Stimulated activated CD4-positive, alpha-beta T cell treated with anti-CD3 and anti-CD28 coated beads, Interleukin-1b, Interleukin-23, amount 100 ng/mL, for 48 hours (primary cell): ENCODE measurements at places on chromosomes 6 and 20.

- peak; percentile 19 for DNase-seq
These were observed 868 bp downstream of the NCOA3 start for GRCh38 chr20:47502271-47503239.

DNA sequence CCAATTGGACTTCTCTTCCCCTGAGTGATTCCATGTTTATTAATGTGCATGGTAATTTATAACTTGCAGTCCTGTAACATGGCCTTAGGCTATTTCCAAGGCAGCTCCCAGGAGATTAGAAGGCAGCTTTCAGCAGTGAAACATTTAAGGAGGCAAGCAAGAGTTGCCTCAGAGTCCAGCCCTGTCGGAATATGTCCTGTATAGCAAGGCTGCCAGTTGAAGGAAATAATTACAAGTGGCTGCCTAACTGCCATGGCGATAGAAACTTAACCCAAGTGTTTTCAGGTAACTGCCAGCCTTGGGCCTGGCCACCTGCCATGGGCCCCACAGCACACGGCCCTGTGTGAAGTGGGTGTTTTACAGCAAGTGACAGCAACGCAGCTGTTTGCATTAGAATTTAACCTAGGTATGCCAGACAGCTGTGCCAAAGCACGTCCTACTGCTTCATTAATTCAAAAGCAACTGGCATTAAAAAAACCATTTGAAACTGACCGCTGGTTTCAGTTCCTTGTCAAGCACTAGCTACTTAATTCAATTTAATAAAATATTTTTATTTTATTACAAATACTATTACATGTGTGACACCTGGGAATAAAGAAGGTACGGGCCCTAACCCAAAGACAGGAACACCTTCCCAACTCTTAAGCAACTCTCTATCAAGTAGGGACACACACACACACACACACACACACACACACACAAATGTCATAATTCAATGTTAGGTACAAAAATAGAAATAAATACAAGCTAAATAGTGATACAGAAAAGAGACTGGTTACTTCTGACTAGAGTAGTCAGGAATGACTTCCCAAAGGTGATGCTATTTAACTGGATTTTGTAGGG, 151.8 kb upstream of the HEY2 start:
- no peak for DNase-seq

- no peak for DNase-seq
These were observed 87.4 kb upstream of the RALGAPA2 start for GRCh38 chr20:20799716-20800312.

DNA sequence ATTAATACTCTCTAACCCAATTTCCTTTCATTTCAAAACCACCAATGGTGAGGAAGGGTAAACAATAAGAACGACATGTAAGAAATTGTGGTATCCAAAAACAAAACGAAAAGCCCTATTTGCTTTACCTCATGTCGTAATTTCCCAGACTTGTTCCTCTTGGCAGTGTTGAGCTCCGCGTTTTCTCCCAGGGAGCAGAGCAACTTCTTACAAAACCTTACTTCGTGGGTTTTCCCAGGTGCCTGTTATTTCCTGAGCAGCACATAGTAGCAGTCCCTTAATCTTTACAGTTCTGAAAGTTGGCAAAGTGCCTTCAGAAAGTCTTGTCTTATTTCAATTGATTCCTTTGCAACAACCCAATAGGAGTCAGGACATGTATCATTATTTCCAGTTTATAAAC, 207.9 kb upstream of the MARCKS start:
- no peak for DNase-seq

- no peak for DNase-seq
These were observed 396.6 kb upstream of the ID4 start for GRCh38 chr6:19440531-19440930.

GRCh38 chr20:19205981-19206396, 6.5 kb upstream of the SLC24A3 start:
- DNase-seq: peak; percentile 61

DNA sequence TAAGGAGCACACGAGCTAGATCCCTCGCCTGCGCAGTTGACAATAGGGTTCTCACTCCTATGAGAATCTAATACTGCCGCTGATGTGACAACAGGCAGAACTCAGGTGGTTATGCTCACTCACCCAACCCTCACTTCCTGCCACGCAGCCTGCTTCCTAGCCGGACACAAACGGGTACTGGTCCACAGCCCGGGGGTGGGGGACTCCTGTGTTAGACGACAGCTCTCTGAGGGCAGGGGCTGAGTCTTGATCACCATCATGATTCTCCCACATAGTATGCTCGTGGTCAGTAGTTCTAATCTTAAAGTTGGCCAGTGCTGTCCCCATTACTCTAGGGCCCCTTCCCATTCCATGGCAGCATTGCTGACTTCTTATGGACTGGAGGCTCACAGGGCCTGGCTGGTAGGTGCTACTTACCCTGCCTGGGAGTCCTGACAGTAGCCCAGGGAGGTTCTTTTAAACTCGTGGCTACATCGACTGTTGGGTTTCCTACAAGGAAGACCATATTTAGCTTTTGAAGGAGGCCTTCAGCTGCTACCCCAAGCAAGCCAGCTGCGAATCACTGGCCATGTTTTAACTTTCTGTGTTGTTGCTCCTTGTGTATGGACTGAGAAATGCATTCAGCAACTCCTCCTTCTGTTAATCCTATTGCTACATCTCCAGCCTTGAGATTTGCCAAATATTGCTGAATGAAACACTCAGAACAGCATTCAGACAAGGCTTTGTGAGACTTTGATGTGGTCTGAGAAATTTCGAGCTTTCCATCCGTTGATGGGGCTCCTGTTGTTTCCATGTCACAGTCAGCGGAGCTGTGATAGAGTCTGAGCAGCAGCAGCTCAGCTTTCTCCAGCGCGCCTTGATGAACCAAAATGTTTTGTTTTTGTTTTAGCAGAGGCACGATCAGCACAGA, 300.3 kb downstream of the NRN1 start:
- peak; percentile 24 for DNase-seq

DNA sequence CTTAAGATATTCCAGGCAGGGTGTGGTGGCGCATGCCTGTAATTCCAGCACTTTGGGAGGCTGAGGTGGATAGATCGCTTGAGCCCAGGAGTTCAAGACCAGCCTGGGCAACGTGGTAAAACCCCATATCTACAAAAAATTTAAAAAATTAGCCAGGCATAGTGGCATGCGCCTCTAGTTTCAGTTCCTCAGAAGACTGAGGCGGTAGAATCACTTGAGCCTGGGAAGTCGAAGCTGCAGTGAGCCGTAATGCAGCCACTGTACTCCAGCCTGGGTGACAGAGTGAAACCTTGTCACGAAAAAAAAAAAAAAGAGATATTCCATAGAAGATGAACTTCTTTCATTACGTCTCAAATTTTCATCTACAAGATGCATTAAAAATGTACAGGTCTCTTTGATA, 46.7 kb upstream of the ISM1 start:
- no peak for DNase-seq

DNA sequence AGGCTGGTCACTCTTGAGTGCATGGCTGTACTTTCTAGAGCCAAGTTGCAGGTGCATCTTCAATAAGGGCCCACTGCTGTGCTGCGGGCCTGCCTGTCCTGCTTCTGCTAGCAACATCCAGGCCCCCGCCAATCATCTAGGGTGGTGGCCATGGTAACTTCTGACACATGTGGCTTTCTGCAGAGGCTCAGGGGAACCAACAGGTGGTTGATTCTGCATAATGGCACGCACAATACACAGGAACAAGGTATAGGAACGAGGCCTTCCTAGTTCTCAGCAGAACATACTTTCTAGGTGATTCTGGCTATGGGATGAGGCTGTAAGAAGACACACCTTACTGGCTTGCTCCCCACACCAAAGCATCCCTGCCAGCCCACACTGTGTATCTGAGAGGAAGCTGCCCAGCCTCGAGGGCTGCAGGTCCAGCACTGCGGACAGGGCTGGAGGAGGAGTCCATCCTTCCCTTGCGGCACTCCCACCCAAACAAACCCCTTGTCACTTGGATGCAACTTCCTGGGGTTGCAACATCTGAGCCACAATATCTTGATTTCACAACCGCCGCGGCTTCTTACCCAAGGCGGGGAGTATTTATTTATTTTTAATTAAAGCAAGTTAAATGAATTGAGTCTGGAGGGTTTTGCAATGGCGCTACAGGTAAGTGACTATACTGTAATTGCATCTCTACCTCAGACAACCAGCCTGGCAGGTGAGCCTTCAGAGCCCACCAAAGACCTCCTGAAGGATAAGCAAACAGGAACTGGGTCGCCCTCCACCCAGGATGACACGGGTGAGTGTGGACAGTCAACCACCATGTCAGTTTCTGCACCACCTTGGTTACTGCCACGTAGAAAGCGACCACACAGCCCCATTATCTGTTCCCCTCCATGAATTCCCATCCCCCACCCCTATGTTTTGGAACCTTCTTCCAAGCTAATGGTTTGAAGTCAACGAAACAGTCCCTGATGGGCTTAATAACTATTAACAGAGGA, 49.6 kb downstream of the SULF2 start:
- no peak for DNase-seq

DNA sequence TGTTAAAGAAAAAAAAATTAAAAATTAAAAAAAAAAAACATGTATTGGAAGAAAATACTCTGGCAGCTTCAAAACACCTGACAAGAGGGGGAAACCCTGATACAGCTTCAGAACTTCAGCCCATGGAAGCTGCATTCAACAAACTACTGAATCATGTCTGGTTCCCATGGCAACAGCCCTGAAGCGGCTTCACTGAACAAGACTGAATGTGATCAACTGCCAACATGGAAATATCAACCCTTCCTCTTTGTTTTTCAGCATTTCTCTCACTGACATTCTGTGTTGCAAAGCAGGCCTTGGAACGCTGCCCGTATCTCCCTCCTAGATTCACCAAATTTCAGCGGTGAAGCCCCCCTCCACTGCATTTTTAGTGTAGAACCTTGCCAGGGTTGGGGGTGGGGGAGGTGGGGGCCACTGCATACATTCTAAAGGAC, 91.3 kb upstream of the SHLD1 start:
- peak; percentile 74 for DNase-seq

DNA sequence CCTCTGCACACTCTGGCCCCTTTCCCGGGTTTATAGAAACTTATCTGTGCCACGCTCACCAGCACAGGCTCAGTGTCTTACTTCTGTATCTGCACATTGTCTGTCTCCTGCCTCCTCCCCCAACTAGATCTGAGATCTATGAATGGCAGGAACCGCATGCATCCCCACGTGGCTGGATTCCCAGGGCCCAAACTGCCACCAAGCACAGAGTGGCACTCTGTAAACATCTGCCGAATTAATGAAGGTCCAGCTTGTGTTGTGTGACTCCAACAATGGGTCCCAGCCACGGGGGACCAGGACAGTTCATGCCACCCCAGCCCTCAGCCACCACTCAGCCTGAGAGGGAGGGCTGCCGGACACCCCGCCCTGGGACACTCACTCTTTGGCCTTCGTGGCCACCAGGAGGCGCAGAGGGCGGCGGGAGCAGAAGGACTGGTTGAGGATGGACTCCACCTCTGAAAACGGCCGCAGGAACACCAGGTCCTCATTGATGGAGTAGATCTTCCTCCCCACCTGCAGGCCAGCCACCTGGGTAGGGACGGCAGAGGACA, 171.1 kb downstream of the PREX1 start:
- DNase-seq: no peak

DNA sequence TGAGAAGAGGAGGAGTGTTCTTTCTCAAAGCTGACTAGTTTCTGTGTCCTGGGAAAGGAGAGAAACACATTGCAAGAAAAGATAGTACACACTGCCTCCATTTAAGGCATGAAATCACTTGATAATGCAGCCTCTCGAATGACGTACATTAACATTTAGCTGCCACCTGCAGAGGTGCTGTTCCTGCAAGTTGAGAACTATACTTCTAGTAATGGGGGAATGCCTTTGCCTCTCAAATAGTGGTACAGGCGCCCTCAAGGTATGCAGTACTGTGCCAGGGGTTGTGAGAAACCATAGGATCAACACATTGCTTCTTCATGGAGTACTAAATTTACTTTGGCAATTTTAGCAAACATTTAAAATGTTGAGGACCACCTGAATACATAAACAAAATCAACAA, 20.1 kb downstream of the IMPG1 start:
- no peak for DNase-seq

DNA sequence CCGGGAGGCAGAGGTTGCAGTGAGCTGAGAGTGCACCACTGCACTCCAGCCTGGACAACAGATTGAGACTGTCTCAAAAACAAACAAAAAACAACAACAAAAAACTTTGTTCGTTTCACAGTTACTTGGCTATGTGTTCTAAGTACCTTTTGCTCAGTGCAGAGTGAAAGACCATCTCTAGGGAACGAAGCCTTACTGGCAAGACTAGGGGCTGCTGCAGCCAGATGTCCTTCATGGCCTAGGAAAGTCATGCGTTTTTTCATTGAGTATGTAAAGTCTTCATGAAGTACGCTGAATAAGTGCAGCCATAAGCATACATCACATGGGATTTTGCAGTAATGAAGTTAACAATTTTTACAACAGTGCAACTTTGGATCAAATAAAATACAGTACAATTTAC, 111.1 kb downstream of the JARID2 start:
- no peak for DNase-seq

DNA sequence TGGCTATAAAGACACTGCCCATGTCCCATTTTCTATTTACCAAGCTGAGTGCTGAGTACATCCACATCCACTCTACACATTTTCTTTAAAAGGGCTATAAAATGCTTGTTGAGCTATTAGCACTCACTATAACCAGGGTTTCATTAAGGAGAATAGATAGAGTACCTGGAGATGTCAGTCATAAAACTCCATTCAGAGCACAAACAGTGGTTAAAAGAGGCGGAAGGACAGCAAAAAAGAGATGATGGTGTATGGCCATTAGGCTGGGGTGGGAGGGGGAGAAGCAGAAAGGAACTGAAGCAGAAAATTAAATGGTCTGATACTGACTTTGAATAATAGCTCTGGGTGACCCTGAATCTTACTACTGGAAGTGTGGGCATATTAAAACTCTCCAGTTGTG, 609.9 kb upstream of the MAP3K7 start:
- no peak for DNase-seq

DNA sequence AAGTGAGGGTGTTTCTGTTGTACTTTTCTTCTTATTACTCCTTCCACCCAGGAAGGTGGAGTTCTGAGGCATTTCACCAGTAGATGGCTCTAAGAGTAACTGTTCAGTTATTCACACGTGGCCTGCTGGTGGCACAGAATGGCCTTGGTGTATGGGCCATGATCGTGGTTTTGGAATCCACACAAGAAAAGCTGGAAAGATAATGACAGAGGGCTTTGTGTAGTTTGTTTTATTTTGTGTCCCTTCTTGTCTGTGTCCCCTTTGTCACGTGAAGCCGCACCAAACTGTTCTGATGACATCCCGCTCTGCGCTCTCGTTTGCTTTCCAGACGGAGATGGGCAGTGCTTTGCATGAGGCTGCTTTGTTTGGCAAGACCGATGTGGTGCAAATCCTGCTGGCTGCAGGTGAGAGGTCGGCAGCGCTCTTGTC, 93.4 kb downstream of the ANKS1A start:
- DNase-seq: no peak

DNA sequence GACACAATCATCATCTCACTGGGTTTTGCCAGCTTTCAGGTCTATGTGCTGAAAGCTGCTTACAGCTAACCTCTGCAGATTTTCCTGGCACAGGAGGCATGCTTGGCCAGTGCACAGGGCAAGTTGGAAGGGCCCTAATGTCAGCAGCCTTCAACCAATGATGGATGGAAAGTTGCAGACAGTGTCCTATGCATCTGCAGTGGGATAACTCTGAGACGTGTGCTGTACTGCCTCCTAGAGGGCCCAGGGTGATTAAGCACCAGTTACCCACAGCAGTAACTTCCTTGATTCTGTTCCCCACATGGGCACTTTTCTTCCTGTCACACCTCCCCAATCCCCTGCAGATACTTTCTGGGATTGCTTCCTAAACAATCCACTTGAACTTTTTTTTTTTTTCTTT, 38.6 kb downstream of the OVOL2 start:
- DNase-seq: peak; percentile 8
